ENCODE measurements at places on chromosomes 3 and 15.

GRCh38 chr15:74906067-74906449 lies 593 bp downstream of the FAM219B start:
- no peak for DNase-seq

DNA sequence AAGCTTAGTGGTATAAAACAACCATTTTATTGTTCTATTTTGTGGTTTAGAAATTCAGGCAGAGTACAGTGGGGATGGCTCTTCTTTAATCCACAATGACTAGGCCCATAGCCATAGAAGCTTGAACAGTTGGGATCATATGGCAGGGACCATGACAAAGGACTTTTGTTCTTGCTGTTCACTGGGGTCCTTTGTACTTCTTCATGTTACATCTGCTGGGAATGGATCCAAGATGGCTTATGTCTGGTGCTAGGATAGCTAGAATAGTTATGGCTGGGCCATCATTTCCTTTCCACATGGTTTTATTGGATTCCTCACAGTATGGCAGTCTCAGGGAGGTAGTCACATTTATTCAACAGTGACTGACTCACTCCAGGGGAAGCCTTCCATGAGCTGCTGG lies 427.9 kb upstream of the AGTR1 start:
- DNase-seq, result no peak

DNA sequence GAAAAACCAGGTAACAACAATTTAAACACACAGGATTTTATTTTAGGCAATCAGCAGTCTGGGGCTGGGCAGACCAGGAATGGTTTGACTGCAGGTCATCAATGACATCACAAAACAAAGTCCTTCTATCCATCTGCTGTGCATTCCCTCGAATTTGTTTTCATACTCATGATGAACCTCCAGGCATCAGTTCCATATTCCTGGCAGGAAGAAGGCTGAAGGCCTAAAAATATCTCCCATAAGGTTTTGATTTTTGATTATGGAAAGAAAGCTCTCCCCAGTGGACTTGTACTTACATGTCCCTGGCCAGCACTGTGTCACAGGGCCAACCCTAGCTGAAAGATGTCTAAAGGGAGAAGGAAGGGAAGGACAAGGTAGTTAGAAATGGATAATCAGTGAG lies 107.4 kb downstream of the PEAK1 start:
- no peak for DNase-seq

DNA sequence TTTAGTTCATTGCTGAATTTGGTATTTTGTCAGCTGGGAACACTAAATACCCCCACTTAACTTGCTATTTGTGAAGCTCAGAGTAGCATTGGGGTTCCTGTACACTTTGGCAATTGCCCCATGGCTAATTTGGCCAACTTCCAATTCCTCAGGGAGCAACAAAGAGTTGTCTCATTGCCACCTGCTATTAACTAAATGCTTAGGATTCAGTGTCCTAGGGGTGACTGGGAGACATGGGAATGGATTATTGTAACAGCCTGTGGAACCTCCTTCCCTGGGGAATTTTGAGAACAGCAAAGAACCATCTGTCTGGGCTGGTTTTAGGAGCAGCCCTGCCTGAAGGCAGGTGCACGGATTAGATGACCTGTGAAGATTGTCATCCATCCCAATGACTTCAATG lies 437.4 kb upstream of the TPRG1 start:
- DNase-seq, result no peak

GRCh38 chr3:34361921-34362320 lies 563.5 kb downstream of the PDCD6IP start:
- no peak for DNase-seq

GRCh38 chr3:14848906-14849305 lies 30.1 kb downstream of the FGD5 start:
- DNase-seq, result no peak

DNA sequence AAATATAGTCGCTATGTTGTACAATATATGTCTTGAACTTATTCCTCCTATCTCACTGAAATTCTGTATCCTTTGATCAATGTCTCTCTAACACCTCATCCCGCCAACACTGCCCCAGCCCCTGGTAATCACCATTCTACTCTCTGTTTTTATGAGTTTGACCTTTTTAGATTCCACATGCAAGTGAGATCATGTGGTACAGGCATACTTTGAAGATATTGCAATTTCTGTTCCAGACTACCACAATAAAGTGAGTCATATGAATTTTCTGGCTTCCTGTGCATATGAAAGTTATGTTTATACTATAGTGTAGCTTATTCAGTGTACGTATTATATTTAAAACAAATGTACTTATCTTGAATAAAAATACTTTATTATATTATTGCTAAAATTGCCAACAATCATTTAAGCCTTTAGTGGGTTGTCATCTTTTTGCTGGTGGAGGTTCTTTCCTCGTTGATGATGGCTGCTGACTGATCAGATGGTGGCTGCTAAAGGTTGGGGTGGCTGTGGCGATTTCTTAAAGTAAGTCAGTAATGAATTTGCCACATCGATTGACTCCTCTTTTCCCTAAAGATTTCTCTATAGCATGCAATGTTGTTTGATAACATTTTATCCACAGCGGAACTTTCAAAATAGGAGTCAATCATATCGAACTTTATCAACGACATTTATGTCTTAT lies 257.2 kb downstream of the NFKBIZ start:
- DNase-seq, result no peak

DNA sequence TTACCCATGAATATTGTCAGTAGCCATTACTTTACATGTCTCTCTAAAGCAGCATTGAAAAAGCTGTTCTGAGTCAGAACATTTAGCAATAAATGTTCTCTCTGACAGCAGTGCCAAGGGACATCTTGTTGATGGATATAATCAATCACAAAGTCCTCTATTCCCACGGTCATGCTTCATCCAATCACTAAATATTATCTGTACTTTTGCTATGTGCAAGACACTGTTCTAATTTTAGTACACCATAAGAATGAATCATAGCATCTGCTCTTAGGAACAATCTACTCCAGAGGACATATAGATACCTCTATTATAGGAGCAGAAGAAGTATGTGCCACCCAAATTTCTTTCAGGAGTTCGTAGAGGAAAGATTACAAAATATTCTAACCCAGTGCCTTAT lies 142.5 kb upstream of the MBNL1 start:
- DNase-seq, result no peak

DNA sequence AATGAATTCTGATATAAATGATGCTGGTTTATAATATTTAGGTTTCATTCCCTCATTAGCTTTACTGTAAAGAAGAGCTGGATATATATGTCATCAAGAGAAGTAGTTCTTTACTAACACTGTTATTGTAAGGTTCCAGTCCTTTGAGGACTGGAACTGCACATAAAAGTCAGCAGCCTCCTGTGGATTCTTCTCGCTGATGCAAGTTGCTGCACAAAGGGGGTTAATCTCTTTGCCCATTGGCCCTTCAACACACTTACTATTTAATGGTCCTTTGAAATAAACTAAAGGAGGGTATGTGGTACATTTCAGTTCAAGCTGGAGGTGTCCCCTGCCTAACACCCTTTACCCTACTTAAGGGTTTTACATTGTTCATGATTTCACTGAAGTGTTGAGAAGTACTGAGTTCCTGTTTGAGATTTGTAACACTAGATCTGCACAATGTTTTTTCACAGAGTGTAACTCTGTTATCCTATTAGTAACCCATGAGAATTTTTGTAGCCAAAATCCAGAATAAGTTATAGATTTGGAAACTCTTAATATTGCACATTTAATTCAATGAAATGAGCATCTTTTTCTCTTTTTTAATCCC lies 43.9 kb downstream of the NR2C2 start:
- no peak for DNase-seq

All from activated T-helper 1 cell treated with Interleukin-2 at 50 U/mL for 16 hours (primary cell).